ENCODE measurements at places on chromosomes 5 and 9. TPM values are rescaled to one million over a fixed set of nuclear protein-coding genes. Genes with fewer than 3 reads are reported as not detected.

The TICAM2 gene
- polyA plus RNA-seq: 10.3 TPM

The FGF18 gene
- polyA plus RNA-seq: 2.0 TPM

The OTULINL gene
- 0.76 TPM for polyA plus RNA-seq

The RFESD gene
- polyA plus RNA-seq: 2.7 TPM

The C6 gene
- not detected for polyA plus RNA-seq

The GABRA6 gene
- not detected for polyA plus RNA-seq

The RC3H2 gene
- polyA plus RNA-seq: 29.4 TPM

The ASS1 gene
- polyA plus RNA-seq: 65.0 TPM

The AK8 gene
- polyA plus RNA-seq: 0.25 TPM

The SLC25A2 gene
- not detected for polyA plus RNA-seq

The SLC4A9 gene
- polyA plus RNA-seq: not detected

The COX7C gene
- 537 TPM for polyA plus RNA-seq

The DBH gene
- not detected for polyA plus RNA-seq

The SH3TC2 gene
- 3.2 TPM for polyA plus RNA-seq

All from fibroblast of lung (primary cell).